ENCODE measurements at places on chromosomes 6 and 20. TPM values are rescaled to one million over a fixed set of nuclear protein-coding genes. Genes with fewer than 3 reads are reported as not detected.

The RIPPLY2 gene
- total RNA-seq = not detected

GRCh38 chr6:99369533-99369932 is 20.1 kb upstream of the FAXC start:
- DNase-seq = no peak

- no peak for DNase-seq
Measured at GRCh38 chr6:22064558-22064957, 232.3 kb downstream of the PRL start.

GRCh38 chr6:12102350-12102749 is 90.2 kb downstream of the HIVEP1 start:
- no peak for DNase-seq

GRCh38 chr6:36187446-36187845 is 9.1 kb upstream of the BRPF3 start:
- no peak for DNase-seq

- DNase-seq = no peak
Measured at GRCh38 chr6:22330941-22331340, 34.1 kb upstream of the PRL start.

All from M059J (cell line).